ENCODE measurements at places on chromosomes 5 and 9.

GRCh38 chr5:126640866-126641265, 40.1 kb downstream of the PHAX start:
- DNase-seq: no peak

DNA sequence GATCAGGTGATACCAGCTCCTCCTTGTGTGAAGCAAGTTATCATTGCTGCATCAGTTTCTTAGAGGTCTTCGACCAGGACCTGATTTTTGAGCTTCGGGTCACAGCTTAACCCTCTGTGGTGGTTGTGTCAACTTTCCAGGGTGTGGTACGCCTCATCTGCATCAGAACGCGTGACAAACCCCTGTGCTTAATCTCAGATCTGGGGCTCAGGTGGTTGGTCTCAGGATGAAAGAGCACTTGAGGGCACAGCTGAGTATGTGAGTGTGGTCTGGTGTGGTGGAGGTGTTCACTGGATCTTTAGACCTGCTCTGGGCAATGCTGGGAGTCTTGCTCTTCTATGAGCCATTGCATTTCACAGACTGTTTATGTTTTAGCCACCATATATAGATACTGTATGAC, 64.1 kb downstream of the OSTF1 start:
- no peak for DNase-seq

GRCh38 chr5:32949286-32949970, 238.3 kb downstream of the NPR3 start:
- DNase-seq: no peak

GRCh38 chr9:129317179-129318011, 139.3 kb upstream of the IER5L start:
- no peak for DNase-seq

- DNase-seq: peak; percentile 59
Observed at GRCh38 chr5:124963236-124963919, 216.9 kb upstream of the ZNF608 start.

GRCh38 chr9:13603921-13604320, 324.4 kb upstream of the MPDZ start:
- DNase-seq: peak; percentile 45

DNA sequence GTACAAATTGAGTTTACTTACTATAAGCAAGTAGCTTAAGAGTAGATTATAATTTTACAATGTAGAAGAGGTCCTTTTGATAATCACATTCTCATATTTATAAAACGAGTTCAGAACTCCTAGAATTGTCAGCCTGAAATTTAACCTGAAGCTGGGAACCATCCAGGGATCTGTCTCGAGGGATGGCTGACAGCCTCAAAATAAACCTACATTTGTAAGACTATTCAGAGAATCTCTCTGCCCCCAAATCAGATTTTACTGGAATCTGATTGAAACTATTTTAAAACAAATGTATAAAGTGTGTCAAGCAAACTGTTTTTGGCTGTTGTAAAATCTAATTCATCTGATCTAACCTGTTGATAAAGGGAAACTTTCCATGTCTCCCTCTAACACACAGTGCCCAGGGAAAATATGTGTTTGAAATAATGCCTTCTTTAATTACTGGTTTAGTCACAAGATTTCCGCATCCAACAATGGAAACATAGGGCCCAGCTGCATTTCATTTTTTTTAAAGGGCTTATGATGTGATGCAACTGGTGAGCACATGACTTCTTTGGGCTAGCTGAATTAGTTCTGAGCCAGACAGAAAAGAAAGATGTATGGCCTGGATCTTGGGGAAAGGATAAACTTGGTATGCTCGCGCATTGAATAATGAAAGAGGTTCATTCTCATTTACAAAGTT, 30.3 kb downstream of the SLC25A46 start:
- peak; percentile 80 for DNase-seq

GRCh38 chr9:79741381-79741780, 169.6 kb downstream of the TLE4 start:
- no peak for DNase-seq

DNA sequence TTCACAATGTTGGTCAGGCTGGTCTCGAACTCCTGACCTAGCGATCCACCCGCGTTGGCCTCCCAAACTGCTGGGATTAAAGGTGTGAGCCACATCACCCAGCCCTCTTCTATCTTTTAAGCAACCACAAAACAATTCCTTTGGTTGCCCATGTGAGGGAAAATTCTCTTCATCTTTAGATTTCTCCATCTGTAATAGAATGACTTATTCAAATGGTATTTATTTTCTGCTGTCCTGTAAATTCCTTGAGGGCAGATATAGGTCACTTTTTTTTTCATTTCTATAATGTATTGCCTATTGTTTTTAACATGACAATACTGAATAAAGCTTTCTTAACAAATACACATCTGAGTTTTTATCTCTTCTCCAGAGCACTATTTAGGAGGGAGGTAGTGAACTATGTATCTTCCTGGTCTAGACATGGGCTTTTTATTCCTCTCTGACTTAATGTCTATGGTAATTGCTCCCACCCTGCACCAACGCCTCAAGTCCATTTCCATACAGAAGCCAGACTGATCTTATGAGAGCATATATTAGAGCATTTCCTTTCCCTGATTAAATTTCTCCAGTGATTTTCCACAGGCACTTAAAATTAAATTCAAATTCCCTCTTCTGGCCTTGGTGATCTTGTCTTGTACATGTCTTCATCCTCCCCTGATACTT, 595.6 kb downstream of the CAAP1 start:
- DNase-seq: peak; percentile 79

DNA sequence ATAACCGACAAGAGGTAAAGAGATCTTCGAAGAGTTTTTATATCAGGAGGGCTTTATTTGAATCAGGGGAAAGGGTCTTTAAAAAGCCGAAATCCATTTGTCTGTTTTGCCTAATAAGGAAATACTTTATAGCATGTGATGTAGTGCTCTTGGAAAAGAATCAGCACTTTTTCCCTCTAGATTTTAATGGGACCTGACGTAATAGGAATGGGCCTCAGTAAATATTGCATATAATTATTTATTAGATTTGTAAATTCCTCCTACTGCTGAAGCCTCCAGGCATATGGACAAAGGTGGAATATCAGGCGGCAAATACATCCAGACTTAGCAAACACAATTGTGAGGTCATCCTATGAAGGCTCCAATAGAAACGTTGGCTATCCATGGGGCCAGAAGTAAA, 50.9 kb downstream of the ACTBL2 start:
- no peak for DNase-seq

DNA sequence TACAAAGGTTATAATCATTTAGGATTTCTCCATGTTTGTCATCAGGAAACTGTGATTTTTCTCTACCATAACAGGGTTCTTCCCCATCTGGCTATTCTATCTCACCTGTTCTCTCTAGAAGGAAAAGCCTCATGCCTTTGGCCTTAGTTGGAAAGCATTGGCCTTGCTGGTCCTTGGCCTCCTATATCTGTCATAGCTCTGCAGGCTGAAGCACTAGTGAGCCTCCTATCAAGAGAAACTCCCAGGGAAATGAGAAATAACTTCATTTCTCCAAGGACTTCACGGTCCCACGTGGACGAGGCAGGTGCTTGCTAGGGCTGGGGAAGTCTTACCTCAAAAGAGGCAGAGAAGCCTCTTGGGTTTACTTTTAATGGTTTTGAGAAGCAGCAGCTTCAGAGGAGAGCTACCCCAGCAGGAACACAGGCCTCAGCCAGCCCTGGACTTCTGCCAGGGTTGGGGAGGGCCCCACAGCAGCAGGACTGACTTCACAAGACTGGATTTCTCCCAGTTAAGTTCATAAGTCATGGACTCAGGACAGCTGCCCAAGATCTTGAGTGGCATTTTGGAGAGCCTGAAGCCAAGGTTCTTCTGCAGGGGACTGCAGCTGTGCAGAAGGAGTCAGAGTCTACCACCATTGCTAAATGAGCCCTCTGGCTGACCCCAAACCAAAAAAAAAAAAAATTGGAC, 15.8 kb upstream of the PSAT1 start:
- DNase-seq: peak; percentile 79

DNA sequence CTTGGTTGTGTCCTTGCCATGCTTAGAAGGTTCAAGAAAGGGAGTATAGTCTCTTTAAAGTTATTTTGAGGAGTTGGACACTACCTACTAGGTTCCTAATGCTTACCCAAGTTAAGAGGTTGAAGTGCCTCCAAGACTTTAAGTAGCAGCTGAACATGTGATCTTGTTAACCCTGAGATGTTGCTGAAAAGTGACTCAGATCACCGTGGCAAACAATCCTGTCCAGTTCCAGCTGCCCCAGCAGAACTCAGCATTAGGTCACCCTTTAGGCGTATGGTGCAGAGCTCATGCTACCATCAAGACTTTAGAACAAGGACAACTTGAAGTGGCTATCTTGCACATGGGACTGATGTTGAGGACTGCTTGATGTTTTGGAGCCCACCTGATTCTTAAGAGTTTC, 22.5 kb downstream of the ZNF462 start:
- peak; percentile 62 for DNase-seq

DNA sequence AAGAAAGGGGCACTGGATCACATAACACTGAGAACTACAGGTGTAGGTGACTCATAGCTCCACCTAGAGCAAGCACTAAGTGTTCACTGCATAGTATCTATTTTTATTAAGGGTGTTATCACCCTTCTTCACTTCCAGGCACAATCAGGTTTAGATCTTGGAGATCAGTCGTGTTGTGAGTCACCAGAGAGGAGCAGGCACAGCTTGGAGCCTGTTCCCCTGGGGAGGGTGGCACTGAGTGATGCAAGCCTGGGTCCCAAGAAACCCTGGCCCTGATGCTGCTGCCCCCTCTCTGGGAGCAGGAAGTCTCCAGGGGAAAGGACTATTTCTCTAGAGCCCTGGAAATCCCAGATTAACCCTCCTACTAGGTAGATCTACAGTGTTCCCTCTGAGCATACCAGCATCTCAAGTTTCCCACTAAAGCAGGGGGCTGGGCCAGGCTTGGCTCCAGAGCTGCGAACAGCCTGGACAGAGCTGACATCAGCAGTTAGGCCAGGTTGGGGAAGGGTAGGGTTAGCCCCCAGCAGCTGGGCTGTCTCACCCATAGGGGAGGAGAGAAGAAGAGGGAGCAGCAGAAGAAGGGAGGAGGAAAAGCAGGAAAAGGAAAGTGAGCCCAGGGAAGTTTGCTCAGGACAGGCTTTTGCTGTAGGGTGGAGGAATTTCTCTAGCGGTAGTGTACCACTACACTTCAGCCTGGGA, 28.1 kb upstream of the SPINK4 start:
- DNase-seq: peak; percentile 32

GRCh38 chr9:5870691-5871090, 20.0 kb upstream of the MLANA start:
- no peak for DNase-seq

GRCh38 chr9:93108291-93109041, 12.4 kb downstream of the CARD19 start:
- DNase-seq: no peak

- DNase-seq: no peak
Observed at GRCh38 chr5:100311806-100312205, 223.4 kb upstream of the FAM174A start.

DNA sequence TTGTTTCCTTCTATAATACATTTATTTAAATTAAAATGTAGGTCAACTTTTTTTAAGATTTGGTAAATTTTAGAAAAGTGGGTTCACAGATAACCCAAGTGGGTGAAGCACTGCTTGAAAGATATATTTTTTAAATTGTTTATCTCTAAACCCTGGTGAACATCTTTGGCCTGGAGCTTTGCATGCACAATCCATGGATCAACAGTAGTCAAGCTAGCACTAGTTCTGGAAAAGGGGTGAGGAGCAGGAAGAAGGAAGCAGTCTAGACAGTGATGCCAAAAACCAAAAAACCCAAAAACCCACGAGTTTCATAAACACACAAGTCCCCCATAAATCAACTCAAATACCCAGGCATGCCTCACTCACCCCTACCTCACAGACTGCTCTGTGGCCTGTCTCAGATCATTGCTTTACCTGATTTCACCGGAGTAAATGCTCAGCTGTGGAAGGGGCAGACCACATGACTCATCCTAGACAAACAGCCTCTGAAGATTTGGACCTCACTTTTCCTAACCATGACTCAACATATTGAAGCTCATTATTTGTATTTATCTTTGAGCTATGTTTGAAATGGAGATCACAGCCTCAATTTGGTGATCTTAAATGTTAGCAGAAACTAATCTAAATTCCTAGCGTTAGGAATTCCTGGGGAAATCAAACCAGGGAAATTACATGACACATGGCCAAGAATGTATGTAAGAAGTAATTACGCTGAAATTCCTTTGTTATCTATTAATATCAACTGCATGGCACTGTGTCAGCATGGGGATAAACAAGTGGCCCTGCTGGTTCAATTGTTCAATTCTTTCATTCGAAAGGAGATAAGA, 149.6 kb downstream of the ZNF608 start:
- DNase-seq: peak; percentile 94

DNA sequence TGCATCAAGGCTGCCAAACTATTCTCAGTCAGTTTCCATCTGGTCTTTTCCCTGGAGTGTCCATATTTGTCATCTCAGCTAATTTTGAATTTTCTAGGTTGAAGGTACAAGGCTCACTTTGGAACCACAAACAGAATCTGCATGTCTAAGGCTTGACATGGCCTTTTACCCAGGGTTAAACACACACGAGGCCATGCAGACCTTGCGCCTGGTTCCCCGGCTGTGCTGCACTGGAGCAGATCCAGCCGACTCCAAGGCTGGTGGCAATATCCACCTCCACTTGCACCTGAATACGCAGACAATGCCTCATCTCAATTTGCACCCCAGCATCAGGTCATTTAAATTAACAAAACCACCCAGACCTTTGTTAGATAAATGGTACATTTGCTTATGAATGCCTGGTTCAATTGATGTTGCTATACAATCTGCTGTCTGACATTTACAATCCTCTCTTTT, 276.2 kb downstream of the HSPA4 start:
- DNase-seq: no peak

- peak; percentile 92 for DNase-seq
Observed at GRCh38 chr5:108727651-108728565, 19.8 kb upstream of the FER start.

- DNase-seq: no peak
Observed at GRCh38 chr5:82918311-82919031, 158.7 kb downstream of the TMEM167A start.

DNA sequence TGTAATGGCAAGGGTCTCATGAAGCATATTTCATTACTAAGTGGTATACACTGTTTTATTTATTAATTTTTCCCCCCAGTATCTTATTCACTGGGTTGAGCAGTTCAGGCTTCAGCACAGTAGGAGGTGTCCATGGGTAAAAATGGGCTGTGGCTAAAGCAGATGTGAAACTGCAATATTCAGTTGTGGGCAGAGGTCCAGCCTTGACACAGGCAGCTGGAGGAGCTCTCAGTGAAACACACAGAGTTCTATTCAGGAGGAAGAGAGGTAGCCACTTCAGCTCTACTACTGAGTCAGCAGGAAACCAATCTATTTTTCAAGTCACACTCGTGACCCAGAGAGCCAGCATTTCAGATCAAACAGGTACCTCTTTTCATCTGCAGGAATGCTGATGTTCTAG, 418.3 kb downstream of the CDH10 start:
- peak; percentile 52 for DNase-seq
